ENCODE measurements at places on chromosomes 7 and 10.

- no peak for DNase-seq
Measured at GRCh38 chr10:91709394-91709798, 76.5 kb upstream of the PPP1R3C start.

- no peak for DNase-seq
Measured at GRCh38 chr10:36675458-36675880, 449.9 kb upstream of the ANKRD30A start.

- no peak for DNase-seq
Measured at GRCh38 chr7:93964262-93964661, 39.9 kb downstream of the BET1 start.

DNA sequence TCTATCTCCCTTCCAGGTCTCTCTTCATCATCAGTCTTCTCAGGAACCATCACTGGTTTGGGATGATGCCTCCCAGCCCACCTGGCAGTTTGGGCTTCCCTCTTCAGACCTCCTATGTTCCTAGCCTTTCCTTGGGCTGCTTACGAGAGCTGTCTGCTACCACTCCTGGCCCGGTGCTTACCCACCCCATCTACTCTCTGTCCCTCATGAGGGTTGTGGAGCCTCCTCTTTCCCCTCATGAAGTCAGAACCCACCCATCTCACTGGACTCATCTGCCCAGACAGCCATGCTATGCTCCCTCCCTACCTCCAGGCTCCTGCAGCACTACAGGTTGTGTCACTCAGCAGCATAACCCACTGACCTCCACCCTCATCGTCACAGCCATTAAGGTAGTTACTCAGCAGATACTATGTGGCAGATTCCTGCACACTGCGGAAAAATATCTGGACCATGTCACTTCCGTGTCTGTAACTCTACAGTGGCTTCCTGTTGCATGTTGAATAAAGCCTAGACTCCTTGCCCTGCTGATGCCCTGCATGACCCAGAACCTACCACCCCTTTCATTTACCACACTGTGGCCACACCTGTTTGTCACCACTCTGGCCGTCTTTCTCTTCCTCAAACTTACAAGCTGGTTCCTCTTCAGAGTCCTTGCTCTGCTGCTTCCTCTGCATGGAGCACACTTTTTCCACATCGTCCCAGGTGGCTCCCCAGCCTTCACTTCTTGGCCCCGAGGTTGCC, 2.0 kb downstream of the DBNL start:
- DNase-seq: no peak

- no peak for DNase-seq
Measured at GRCh38 chr10:69901022-69901421, 99.3 kb downstream of the COL13A1 start.

DNA sequence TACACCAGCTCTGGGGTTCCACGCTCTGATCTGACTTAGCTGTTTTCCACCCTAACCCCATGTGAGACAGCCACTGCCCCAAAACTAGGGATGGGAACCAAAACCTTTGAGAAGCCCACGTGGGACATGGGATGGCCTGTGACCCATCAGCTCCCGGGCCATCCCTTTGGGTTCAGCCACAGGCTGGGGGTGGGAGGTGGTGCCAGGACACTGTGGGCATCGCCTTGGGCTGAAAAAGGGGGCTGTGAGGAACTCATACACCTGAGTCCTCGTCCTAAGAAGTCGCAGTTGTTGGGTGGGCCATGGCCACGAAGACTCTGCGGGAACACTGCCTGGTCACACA, 379.1 kb downstream of the DNAJB6 start:
- DNase-seq: no peak

GRCh38 chr7:123746055-123746454, 2.7 kb downstream of the WASL start:
- no peak for DNase-seq

GRCh38 chr7:123558289-123558874, 764 bp upstream of the NDUFA5 start:
- DNase-seq: no peak

GRCh38 chr10:59460601-59461000, 98.3 kb upstream of the FAM13C start:
- DNase-seq: no peak

DNA sequence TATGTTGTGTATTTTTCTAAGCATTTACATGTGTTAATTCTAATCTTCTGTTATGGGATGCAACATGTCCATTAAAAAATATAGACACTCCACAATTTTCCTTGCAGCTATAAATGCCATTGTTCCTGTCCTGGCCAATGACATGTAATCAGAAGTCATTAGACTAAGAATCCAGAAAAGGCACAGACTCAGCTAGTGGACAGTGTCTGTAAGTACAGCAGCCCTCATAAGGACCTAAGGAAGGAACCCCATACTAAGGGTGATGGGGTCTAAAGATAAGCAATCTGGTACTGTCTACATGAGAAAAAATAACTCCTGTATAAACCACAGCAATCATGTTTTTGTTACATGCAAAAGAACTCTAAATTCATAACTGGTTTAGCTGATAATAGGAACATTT, 115.9 kb downstream of the GPR85 start:
- no peak for DNase-seq

GRCh38 chr7:116932566-116932965, 20.7 kb upstream of the ST7 start:
- DNase-seq: no peak

- no peak for DNase-seq
Measured at GRCh38 chr7:115748123-115748738, 282.3 kb downstream of the TFEC start.

DNA sequence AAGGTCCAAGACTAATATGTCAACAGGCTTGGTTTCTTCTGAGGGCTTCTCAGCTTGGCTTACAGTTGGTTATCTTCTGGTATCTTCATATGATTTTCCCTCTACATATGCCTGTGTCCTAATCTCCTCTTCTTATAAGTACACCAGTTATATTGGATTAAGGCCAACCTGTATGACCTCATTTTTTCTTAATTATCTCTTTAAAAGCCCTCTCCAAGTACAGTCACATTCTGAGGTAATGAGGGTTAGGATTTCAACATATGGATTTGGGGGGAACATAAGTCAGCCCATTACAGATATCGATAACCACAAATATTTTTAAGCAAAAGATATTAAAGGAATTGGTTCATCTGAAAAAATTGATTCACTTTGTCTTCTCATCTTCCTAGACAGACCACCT, 49.2 kb downstream of the IQUB start:
- DNase-seq: no peak

DNA sequence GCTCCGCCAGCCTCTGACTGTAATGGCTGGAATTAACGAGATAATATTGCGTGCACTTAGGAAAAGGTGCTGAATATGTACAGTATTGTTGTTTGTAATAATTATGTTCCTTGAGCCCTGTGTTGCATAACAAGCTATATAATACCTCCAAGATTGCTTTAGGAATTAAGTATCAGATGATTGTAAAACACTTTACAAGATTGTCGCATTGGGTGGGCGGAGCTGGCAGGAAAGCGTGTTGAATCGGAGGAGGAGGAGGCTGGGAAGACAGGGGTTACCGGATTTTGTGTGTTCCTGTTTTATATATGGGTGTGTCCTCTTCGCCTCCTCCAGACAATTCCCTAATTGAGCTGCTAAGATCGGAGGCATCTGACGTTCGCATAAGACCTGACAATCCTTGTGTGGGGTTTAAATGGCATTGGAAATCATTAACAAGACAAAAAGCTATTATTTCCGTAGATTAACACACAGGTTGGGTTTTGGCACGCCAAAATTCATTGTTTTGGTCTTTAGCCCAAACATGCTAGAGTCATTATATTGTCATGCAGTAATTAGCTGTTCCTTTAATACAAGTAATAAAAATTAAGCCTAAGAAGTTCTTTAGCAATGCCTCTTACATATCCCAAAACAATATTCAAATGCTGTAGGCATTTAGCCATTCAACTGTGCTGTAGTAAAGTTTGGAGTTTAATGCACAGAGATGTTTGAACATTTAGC, 192.9 kb upstream of the SH2B2 start:
- no peak for DNase-seq

GRCh38 chr7:64838691-64839090, 44.5 kb downstream of the ZNF138 start:
- DNase-seq: no peak

- DNase-seq: no peak
Measured at GRCh38 chr7:121272676-121273075, 56.1 kb upstream of the WNT16 start.

DNA sequence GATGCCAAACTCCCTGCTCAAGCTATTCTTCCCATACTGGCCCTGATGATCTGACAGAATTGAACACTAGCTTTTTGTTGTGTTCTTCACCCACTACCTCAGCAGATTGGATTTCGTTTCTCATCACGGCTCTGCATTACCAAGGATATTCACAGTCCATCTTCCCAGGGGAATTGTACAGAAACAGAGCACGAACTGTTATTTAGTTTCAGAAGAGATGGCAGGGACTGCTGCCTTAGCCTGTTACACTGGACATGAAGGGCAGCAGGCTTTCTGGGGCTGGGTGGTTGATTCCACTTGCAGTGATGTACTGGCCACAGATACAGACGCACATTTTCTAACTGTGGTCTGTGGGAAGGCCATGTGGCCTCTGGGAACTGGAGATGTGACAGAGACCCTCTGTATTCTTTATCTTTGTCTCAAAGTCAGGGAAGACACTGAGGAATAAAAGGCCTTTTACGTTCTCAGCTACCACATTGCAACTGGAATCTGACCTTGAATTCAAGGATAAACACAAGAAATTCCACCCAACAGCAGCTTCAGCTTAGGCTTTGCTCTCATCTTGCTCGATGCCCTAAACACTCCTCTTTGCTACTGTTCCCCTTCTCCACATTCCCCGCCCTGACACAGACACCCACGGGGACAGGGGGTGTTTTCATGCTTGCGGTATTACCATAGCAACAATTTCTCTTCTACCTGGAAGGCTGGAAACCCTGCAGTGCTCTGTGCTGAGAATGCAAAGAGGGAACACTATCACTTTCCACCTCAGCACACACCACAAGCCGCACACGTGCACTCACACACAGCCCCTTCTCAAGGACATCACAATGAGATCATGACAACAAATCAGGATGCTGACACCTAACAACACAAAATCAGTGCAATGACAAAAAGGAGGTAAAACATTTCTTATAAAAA, 81.7 kb downstream of the RNF216 start:
- DNase-seq: peak; percentile 38

DNA sequence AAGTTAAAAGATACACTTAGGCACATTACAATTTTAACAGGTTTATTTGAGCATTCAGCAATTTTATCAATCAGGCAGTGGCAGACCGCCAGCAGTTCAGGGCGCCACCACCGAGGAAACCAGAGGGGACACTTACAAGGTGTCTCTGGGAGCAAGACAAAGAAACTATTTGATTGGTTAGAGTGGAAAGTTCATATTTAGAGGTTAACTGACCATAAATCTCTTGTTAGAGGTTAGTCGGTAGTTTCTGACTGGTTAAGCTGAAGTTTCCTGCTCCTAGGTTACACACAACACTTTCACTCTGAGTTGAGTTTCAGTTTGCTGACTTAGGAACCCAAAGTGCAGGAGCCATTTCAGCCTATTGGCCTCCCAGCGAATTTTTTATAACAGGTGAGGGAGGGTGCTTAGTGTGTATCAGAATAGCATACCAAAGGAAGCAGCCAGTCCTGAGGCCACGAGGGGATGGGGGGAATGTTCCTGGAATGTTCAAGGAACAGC, 10.8 kb upstream of the PVRIG start:
- DNase-seq: no peak

DNA sequence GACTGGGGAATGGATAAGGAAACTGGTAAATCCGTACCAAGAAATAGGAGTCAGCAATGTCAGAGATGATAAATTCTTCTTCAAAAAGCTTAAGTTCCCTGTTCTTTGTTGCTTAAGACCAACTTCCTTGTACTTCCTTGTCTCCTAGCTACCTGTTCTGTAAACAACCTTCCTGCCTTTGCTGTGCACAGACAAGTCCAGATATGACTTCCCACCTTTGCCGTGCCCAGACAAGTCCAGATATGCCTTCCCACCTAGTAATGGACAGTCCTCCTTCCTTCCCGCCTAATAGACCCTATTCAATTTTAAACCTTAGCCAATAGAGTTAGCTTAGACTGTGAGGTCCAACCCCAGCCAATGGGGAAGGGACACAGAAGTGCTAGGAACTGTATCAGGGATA, 2.5 kb upstream of the ZNF33A start:
- no peak for DNase-seq

GRCh38 chr10:91589015-91589657, 43.7 kb downstream of the PPP1R3C start:
- DNase-seq: no peak

DNA sequence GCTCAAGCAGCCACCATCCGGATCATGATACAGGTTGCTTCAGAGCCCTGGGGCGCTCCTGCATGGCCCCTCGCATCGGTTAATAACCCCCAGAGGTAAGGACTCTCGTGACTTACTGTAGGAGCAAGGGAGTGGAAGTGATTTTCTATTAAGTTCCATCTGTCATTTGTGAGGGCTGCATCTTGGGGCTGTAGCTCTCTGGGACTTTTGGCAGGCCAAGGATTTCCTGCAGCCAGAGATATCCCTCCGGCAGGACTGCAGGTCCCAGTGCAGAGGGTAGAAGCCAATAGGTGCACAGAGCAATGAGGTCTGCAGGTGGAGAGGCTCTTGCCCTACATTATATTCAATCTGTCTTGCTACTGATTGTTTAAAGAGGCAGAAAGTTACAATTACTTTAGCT, 356.8 kb upstream of the ADARB2 start:
- no peak for DNase-seq

GRCh38 chr10:80203835-80204676, 1.3 kb downstream of the ANXA11 start:
- DNase-seq: no peak

DNA sequence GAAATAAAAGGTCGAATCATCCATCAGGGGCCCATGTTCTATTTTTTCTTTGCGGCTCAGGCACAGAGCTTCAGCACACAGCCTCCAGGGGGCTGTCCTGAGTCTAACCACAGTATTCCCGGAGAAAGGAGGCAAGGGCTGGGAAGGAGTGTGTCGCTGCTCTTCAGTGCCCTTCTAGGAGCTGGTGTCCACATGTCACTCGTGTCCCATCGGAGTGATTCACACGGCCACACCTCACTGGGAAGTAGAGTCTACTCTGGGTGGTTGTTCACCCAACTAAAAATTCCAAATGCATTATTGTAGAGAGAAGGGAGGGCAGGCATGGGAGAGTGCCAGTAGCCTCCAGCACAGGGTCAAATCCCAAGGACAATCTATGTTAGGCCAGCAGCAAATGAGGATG, 114.8 kb upstream of the LANCL2 start:
- no peak for DNase-seq

DNA sequence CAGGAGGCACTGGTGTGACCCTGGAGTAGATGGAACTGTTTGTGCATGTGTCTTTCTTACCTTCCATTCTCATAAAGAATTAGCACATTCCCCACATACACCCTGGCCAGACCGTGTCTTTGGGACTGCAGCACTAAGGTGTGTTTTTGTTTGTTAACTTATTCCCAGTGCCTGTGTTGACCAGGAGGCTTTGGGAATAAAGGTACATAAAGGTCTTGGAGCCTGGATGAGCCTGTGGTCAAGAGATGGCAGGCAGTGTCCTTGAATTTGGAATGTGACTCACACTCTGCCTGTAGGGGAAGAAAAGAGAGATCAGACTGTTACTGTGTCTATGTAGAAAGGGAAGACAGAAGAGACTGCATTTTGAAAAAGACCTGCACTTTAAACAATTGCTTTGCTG, 137.6 kb downstream of the LYZL1 start:
- no peak for DNase-seq

Data from amygdala (tissue), 56 donors.